Cerebellar cortex (tissue), 1 donor: ENCODE measurements at places on chromosomes 6 and 20.

DNA sequence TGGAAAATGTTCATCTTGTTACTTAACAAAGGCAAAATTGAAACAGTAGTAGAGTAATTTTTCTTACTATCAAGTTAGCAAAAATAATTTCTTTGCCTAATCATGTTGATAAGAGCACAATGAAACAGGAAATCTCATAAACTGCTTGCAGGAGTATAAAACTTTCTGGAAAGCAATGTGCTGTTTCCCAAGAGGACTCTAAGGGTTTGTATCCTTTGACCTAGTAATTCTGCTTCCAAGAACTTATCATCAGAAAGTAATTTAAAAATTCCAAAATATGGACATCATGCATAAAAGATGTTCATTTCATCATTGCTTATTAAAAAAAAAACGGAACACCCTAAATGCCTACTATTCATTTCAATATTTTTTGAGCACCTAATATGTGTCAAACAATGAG is 46.1 kb upstream of the TNFAIP3 start:
- DNase-seq = no peak

DNA sequence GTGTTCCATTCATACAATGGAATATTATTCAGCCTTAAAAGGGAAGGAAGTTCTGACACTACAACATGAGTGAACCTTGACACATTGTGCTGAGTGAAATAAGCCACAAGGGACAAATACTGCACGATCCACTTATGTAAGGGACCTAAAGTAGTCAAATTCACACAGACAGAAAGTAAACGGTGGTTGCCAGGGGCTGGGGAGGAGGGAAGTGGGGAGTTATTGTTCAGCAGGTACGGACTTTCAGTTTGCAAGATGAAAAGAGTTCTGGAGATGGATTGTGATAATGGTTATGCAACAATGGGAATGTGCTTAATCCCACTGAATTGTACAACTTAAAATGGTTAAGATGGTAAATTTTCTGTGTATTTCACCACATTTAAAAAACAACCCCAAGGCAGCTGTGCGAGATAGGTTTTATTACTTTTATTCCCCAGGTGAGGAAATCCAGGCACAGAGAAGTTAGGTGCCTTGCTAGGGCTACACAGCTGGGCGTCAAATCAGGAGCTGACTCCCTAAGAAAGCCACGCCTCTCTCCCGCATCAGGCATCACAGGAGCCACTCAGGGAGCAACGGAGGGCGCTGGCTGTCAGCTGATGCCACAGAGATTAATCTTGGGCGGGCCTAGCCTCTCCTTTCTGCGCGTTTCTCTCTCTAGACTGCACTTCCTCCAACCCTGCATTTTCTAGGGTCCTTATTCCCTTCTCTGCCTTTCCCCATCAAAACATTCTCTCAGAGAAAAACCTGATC is 9.3 kb upstream of the TRAF3IP2 start:
- DNase-seq = no peak

DNA sequence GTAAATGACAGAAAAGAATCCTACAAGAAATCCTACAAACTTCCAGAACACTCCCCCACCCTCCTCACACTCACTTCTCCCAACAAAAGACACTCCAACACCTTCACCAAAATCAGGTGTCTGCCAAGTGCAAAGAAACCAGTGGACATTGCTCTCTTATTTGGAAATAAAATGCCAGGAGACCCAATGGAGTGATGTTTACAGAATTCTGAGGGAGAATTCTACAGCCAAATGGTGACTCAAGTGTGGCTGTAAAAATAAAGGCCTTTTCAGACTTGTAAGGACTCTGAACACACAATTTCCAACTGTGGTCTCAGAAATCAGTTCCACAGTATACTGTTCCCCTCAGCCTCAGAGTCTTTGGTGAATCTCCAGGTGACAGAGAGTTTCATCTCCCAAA is 109.6 kb upstream of the CARMIL1 start:
- no peak for DNase-seq

DNA sequence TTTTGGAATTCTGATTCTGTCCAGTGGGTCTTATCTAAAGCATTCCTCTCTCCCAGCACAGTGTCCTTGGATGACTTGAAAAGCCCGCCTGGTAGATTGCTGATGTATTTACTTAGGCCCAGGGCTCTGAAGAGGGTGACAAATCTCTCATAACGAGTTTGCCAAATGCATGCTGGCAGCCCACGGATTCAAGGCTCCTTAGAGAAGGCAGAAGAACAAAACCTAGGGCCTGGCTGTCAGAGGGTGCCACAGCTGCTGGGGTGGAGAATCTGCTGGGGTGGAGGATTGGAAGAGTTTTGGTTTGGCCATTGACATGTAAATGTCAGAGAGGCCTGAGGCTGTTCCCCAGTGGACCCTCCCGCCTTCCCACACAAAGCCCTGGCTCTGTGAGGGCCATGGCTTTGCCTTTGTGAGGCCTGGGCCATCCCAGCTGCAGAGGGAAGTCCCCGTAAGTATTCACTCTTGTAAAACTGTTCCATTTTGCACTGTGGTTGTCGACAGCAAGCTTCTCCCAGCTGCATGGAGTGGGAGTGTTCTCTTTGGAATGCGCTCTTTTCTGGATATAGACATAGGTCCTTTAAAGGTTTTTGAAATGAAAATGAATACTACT is 50.3 kb downstream of the ANKRD6 start:
- DNase-seq = no peak

DNA sequence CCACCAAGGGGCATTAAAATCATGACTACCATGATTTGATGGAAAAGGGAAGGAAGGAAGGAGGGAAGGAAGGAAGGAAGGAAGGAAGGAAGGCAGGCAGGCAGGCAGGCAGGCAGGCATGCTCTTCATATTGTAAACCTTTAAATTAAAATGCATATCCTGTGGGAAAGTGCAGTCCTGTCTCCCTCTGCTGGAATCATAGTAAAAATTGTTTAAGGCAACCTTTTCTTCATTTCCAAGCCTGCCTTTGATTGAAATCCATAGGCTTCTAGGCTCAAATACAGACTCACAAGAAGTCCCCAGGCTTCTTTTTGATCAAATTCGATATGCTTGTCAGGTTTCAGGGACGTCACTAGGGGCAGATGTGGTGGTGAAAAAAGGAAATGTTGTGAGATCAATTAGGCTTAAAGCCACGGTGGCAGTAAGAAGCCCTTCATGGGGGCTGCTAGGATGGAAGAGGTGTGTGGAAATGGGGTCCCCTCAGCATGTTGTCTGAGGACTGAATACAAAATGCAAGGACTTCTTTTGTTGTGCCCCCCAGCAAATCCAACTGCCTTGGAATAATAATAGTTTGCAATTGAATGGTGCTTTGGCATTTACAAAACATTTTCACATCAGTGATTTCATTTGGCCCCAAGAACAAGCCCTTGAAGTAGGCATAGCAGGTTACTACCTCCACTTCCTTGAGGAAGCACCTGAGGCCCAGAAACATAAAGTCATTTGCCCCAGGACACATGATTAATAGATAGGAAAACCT is 25.6 kb upstream of the GABRR1 start:
- peak; percentile 74 for DNase-seq
